ENCODE measurements at places on chromosomes 12 and 14.

DNA sequence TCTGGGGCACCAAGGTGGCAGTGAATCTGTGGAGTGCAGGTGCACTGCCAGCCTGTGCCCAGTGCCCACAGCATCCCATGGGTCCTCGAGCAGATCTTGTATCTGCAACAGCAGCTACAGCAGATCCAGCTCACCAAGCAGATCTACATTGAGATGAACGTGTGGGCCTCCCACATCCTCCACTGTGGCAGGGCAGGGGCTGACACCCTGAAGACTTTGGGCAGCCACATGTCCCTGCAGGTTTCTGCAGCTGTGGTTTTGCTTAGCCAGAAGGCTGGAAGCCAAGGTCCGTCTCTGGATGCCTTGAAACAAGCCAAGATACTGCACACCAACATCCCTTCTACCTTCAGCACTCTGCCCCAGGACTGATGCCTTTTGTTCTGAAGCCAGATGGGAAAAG is 338.8 kb upstream of the OR4E1 start:
- no peak for ATAC-seq

- no peak for ATAC-seq
These were observed 235.9 kb upstream of the KITLG start for GRCh38 chr12:88816201-88816600.

GRCh38 chr14:70988452-70988851 is 81.2 kb downstream of the PCNX1 start:
- ATAC-seq: no peak

DNA sequence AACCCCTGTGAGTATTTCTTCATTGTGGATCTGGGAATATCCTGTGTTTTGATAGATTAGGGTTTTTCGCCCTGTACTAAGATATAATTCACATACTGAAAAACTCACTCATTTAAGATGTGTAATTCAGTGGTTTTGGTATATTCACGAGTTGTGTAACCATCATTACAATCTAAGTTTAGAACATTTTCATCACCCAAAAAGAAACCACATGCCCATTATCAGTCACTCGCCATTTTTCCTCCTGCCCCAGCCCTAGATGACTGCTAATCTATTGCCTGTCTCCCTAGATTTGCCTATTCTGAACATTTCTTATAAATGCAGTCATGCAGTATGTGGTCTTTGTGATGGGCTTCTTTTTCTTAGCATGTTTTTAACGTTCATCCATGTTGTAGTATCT is 67.9 kb upstream of the ATF1 start:
- ATAC-seq: no peak

GRCh38 chr12:101501410-101501995 is 26.4 kb downstream of the SPIC start:
- ATAC-seq: no peak

DNA sequence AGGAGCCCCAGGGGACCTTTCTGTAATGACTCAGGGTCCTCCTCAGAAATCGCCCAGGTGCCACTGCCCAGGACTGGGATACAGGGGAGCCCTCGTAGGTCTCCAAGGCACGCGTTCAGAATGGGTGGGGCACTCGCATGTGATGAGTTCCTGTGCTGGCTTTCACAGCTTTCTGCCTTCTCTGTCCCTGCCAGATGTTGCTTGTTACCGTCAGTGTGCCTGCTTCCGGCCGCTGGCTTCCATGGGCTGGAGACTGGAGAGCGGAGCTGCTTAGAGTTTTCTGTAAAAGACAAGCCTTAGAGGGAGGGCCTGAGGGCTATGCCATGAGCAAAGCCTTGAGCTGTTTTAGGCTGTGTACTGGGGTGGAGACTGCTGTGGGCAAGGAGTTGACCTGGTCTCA is 75.0 kb upstream of the SLC24A4 start:
- no peak for ATAC-seq

- ATAC-seq: no peak
These were observed 151.6 kb downstream of the DPF3 start for GRCh38 chr14:72742118-72742837.

Data from SK-N-SH treated with all-trans-retinoic acid at 6 μM for 48 hours (cell line).